ENCODE measurements at places on chromosomes 6 and 20. TPM values are rescaled to one million over a fixed set of nuclear protein-coding genes. Genes with fewer than 3 reads are reported as not detected.

DNA sequence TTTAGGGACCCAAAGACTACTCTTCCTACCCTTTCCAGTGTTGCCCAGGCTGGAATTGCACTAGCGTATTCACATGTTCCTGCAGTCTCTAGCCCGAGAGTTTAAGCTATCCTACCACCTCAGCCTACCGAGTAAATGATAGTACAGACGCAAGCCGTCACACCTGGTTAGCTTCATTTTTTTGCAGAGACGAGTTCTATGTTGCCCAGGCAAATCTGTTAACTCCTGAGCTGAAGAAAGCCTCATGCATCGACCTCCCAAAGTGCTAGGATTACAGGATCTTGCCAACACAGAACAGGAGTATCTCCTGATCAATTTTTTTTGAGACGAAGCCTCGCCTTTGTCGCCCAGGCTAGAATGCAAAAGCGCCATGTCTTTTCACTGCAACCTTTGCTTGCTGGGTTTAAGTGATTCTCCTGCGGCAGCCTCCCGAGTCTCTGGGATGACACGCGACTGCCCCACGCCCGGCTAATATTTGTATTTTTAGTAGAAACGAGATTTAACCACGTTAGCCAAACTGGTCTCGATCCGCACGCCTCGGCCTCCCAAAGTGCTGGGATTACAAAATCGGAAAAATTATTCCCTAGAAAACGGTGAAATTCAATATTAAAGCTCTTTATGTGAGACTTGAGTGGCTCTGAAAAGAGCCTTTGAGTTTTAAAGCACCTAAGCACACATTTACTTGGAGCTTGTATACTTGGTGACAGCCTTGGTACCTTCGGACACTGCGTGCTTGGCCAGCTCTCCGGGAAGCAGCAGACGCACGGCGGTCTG, 128.5 kb downstream of the HFE start:
- DNase-seq: peak; percentile 54

ECT2L gene
- not detected for total RNA-seq

DNA sequence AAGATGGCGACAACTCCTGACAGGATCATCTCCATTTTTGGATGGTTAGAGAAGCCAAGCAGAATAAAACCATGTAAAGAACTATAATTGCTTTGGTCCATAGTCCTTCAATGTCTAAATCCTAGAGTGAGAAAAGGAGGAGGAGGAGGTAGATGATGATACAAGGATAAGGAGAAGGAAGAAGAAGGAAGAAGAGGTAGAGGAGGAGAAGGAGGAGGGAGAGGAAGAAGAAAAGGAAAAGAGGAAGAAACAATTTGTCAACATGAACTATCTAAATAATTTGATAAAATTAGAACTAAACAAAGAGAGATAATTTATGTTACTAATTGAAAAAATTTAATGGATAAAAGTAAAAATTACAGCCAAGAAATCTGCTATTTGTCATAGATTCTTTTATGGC, at the start of gene OR2W1:
OR2W1 (minus strand) TSS at position 101 of the 400 bp plus-strand sequence; CDS start at position 101, 0 bp downstream.
- DNase-seq: no peak

MCCD1 gene
- not detected for total RNA-seq

GRCh38 chr6:126064748-126065401, 78.5 kb downstream of the TRMT11 start:
- DNase-seq: peak; percentile 34

RBM24 gene
- 32.2 TPM for total RNA-seq

DNA sequence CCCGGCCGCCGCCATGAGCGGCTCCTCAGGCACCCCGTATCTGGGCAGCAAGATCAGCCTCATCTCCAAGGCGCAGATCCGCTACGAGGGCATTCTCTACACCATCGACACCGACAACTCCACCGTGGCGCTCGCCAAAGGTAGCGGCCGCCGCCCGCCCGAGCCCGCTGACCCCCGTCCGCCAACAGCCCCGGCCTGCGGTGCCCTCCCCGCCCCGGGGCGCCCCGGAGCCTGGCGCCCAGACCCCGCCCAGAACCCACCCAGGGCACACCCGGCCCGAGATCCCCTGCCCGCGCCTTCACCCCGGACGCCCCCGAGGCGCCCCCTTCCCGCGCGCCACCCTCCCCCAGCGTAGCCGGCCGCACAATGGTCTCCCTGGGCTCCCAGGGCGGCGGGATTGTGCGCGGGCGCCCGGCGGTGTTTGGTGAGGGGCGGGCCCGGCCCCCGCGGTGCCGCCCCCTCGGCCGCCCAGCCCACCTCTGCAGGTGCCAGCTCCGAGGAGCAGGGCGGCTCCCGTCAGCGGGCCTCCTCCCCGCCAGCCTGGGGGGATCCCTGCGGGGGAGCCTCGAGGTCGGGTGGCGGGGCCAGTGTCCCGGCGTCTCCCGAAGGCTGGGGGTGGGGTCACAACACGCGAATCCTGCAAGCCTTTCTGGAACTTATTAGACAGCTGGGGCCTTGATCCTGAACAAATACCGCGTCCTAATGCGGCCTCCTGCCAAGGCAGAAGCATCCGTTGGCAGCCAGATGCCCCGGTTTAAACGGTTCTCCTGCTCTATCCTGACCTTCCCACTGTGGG, 577 bp downstream of the LSM14B start:
- peak; percentile 84 for DNase-seq

DNA sequence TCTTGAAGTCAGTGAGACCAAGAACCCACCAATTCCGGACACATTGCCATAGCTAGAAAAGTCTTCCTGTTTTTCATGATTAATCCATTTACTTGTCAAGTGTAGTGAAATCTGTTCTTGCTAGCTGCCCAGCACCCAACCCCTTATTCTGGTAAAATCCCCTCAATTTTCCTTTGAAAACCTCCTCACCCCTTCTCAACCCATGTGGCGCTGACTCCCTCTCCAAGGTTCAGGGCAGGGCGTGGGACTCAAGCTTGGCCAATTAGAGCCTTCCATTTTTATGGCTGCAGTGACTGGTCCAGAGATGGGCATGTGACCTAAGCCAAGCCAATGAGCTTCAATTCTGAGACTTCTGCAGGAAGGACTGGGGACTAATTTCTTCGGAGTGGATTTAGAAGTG, 9.8 kb upstream of the ZBP1 start:
- DNase-seq: no peak

HLA-DRB1 gene
- total RNA-seq: not detected

HLA-DOB gene
- 0.10 TPM for total RNA-seq

ARFGEF3 gene
- 8.8 TPM for total RNA-seq

BLCAP gene
- 191 TPM for total RNA-seq

C20orf204 gene
- 3.0 TPM for total RNA-seq

DNA sequence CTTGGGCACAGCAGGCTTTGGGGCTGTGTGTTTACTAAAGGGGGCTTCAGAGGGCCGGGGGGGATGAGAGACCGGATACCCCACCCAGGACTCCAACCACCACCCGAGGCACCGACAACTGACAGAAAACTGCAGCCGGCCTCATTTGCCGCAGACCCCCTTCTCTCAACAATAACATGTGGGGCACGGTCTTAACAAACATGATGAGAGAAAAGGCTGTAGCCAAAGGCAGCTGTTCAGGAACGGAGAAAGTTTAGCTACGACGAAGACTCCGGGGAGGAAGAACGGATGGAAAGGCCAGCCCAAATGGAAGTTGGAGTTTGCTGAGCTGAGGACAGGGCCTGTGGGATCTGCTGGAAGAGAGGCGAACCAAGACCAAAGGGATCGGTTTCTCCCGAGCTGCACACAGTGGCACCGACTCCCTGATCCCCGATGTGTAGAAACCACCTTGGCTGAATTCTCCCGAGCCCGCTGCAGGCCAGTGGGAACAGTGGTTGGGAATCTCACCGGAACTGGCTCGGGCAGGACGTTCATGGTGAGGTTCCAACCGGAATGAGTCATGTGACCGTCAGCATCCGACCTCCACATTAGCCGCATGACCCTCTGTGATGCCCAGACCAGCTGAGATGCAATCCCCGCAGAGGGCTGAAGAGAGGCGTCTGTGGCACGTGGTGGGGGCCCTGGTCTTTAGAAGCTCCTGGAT, 359.3 kb downstream of the TAF4 start:
- DNase-seq: no peak

- no peak for DNase-seq
Measured at GRCh38 chr6:116234689-116235088, 19.2 kb downstream of the TSPYL4 start.

- peak; percentile 75 for DNase-seq
Measured at GRCh38 chr6:144063744-144064401, 31.5 kb downstream of the SF3B5 start.

NMBR gene
- not detected for total RNA-seq

PRDM13 gene
- not detected for total RNA-seq

DYNLT2 gene
- 4.3 TPM for total RNA-seq

GRCh38 chr20:35720165-35721123, 21.2 kb downstream of the ROMO1 start:
- no peak for DNase-seq

KCNS1 gene
- not detected for total RNA-seq

DNA sequence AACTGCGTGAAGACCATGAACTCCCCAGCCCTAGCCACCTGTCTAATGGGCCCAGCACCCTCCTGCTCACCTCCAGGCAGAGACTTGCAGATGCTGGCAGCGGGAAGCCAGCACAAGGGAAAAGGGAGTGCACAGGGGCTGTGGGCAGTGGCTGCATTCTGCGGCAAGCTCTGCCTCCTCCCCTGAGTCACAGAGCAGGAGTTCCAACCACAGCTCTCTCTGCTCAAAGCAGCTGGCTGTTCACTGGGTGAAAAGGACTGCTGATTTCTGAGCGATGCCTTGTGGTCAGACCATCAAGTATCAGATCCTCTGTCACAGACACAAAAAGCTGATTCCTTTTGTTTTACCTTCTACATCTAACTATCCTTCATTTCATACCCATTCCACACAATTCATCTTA, 10.5 kb downstream of the NKX2-2 start:
- peak; percentile 66 for DNase-seq

DNA sequence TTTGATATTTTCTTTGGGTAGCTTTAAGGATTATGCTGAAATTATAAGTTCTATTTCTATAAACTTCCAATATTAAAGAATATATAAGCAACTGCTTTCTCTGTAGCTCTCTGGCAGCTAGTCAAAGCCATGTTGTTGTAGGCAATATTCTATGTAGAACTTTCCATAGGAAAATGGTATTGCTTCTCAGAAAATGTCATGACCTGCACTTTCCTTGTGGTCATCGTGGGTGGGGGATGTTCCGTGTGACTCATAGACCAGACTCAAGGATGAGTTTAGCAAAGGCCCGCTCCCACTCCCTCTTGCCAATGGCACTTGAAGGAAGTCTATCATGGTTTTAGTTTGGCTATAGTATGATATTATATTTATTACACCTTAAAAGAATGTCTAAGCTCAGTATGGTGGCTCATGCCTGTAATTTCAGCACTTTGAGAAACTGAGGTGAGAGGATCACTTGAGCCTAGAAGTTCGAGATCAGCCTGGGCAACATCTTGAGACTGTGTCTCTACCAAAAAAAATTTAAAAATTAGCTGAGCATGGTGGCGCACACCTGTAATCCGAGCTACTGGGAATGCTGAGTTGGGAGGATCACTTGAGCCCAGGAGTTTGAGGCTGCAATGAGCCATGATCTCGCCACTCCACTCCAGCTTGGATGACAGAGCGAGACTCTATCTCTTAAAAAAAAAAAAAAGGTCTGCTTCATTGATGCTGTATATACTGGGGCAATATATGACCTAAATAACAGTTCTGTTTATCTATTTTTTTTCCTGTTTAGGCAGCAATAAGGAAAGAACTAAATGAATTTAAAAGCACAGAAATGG, 36.6 kb upstream of the LTV1 start:
- peak; percentile 11 for DNase-seq

DNA sequence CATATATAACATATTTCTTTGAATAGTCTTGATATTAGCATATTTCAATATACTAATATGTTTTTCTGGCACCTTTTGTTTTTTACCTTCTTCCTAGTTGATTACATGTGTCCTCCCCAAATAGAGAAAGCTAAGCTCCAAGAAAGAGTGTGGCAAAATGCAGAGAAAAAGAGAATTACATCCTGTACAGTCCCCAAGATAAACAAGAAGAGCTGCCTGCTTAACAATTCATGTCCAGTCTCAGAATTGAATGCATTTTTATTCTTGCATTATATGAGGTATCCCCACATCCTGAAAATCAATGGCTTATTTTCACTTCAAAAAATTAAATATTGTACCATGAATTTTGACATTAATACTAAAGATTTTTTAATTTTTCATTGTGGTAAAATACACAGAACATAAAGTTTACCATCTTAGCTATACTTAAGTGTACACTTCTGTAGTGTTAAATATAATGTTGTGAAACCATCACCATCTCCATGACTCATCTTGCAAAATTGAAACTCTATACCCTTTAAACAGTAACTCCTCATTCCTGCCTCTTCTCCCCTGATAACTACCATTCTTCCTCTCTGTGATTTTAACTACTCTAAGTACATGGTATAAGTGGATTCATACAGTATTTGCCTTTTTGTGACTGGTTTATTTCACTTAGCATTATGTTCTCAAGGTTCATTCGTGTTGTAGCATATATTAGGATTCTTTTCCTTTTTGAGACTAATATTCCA, 490.3 kb downstream of the COL12A1 start:
- DNase-seq: no peak

GRCh38 chr6:158441716-158442215, 118.1 kb upstream of the TMEM181 start:
- DNase-seq: no peak

FRMD1 gene
- total RNA-seq: not detected

MLIP gene
- 2.8 TPM for total RNA-seq

ATRN gene
- 27.9 TPM for total RNA-seq

DNA sequence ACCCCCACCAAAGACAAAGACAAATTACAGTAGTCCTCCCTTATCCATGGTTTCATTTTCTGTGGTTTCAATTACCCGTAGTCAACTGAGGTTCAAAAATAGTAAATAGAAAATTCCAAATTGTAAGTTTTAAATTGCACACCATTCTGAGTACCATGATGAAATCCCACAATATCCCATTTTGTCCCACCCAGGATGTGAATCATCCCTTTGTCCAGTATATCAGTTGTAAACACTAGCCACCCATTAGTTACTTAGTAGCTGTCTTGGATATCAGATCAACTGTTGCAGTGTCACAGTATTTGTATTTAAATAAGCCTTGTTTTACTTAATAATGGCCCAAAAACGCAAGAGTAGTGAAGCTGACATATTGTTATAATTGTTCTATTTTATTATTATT, 364.0 kb upstream of the ARID1B start:
- no peak for DNase-seq

TMC2 gene
- 0.15 TPM for total RNA-seq

DNA sequence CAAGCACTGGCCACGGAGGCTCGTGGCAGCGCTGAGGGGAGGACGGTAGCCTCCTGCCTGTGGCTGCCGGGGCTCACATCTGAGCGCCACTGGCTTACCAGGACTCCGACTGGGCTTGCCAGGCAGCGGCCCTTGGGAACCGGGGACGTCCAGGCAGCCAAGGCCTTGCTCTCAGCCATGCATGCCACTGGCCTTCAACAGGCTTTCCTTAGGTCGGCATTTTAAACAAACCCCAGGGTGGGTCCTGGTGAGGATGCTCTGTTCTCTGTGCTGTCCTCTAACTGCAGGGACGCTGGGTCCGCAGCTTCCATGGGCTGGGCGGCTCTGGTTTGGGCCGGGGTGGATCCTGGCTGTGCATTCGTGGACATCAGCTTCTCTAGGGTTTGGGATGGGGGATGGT, 59.1 kb upstream of the BHLHE23 start:
- DNase-seq: no peak

TCP11 gene
- not detected for total RNA-seq

GRCh38 chr6:66605011-66605410, 898.0 kb upstream of the EYS start:
- no peak for DNase-seq

All from SJCRH30 (cell line).